ENCODE measurements at places on chromosomes 2 and 18. TPM values are rescaled to one million over a fixed set of nuclear protein-coding genes. Genes with fewer than 3 reads are reported as not detected.
A peak's percentile ranks its signal among the peaks of the same experiment; 100 is the strongest.

DNA sequence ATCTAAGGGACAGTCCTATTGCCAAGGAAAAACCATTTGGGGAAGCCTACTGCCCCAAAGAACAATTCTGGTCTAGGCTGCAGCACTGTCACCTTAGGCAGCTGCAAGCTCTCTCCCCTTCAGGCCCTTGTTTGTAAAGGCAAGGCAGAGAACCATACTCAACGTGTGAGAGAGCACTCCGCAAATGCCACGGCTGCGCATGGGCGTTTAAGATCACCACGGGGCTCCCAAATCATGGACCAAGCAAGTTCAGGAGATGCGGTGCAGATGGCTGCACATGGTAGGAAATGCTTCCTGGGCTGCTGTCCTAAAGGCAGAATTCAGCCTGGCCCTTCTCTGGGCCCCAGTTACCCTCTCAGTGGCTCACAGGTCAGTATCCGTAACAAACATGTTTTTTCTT is 15.5 kb downstream of the ERFE start:
- no peak overlapping the region for H3K4me3 ChIP-seq
- H3K27me3 ChIP-seq, result no peaks in the 10 kb centered on the region
- no peak for DNase-seq
- peaks cover 15% of the 10 kb centered on the region for H3K4me1 ChIP-seq
- peaks cover 51% of the 10 kb centered on the region for H3K36me3 ChIP-seq

GRCh38 chr2:83602753-83603152 is 856.3 kb downstream of the SUCLG1 start:
- no peaks in the 10 kb centered on the region for H3K27me3 ChIP-seq
- no peak for DNase-seq
- H3K36me3 ChIP-seq, result no peaks in the 10 kb centered on the region
- H3K27ac ChIP-seq, result no peak overlapping the region

DNA sequence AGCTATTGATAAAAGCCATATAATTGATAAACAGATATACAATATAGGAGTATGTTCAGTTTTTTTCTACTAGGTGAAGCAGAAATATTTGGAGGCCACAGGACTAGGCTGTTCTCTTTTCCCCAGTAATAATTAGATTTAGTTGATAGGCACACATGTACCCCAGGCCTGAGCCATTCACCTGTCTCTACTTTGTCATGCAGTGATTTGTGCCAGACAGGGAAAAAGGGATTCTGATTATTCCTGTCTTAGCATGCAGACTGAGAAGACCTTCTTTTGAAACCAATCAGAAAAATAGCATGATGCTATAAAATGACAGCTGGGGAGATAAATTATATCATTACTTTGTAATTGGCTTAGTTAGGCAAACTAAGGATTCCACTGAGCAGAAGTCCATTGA is 94.3 kb downstream of the DOCK10 start:
- H3K36me3 ChIP-seq, result no peaks in the 10 kb centered on the region
- peaks cover 11% of the 10 kb centered on the region for H3K4me1 ChIP-seq
- no peak overlapping the region for H3K4me3 ChIP-seq

DNA sequence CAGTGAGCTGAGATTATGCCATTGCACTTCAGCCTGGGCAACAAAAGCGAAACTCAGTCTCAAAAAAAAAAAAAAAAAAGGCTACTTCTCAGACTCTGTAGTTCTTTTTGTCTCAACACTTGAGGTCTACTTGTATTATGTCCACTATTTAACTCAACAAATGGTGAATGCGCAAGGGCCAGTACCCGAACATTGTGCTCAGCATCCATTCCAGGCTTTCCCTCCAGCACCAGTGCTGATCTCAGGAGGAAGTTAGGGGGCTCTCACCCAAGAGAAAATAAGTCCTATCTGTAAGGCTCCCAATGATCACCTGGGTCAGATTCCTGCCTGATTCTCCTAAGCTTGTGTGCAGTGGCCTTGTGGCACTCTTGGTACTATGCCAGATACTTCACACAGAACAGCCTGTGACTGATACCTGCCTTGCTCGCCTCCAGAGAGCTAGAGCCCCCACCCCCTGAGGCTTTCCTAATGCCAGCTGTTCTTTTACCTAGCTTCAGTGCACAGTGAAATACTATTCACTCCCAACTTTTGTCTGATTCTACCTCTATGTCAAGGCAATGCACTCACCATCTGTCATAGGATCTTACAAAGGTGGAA is 74.9 kb downstream of the INO80D start:
- no peak for DNase-seq
- H3K27me3 ChIP-seq, result no peaks in the 10 kb centered on the region
- no peak overlapping the region for H3K27ac ChIP-seq
- no peaks in the 10 kb centered on the region for H3K4me1 ChIP-seq

GRCh38 chr2:188785490-188785889 is 188.7 kb upstream of the COL3A1 start:
- no peak overlapping the region for H3K27ac ChIP-seq
- H3K36me3 ChIP-seq, result no peaks in the 10 kb centered on the region
- H3K4me1 ChIP-seq, result peaks cover 8% of the 10 kb centered on the region
- no peaks in the 10 kb centered on the region for H3K27me3 ChIP-seq
- DNase-seq, result no peak

- H3K27ac ChIP-seq, result no peak overlapping the region
- no peaks in the 10 kb centered on the region for H3K27me3 ChIP-seq
- H3K36me3 ChIP-seq, result peaks cover 14% of the 10 kb centered on the region
- no peak overlapping the region for H3K4me3 ChIP-seq
- peaks cover under 1% of the 10 kb centered on the region for H3K4me1 ChIP-seq
- DNase-seq, result no peak
Observed at GRCh38 chr2:160109243-160109642, 46.8 kb upstream of the PLA2R1 start.

- no peaks in the 10 kb centered on the region for H3K36me3 ChIP-seq
- no peak overlapping the region for H3K27ac ChIP-seq
- H3K27me3 ChIP-seq, result peaks cover 91% of the 10 kb centered on the region
- DNase-seq, result no peak
Observed at GRCh38 chr2:16632598-16632997, 33.0 kb downstream of the CYRIA start.

- H3K4me1 ChIP-seq, result no peaks in the 10 kb centered on the region
- H3K4me3 ChIP-seq, result no peak overlapping the region
- H3K27ac ChIP-seq, result no peak overlapping the region
- H3K27me3 ChIP-seq, result no peaks in the 10 kb centered on the region
- H3K36me3 ChIP-seq, result no peaks in the 10 kb centered on the region
Observed at GRCh38 chr2:173763641-173764040, 201.5 kb downstream of the SP3 start.

GRCh38 chr2:129129087-129129486 is 810.4 kb upstream of the HS6ST1 start:
- no peaks in the 10 kb centered on the region for H3K4me1 ChIP-seq
- no peak overlapping the region for H3K27ac ChIP-seq
- H3K4me3 ChIP-seq, result no peak overlapping the region
- no peaks in the 10 kb centered on the region for H3K36me3 ChIP-seq

- DNase-seq, result no peak
- H3K4me3 ChIP-seq, result no peak overlapping the region
- H3K4me1 ChIP-seq, result no peaks in the 10 kb centered on the region
- peaks cover 62% of the 10 kb centered on the region for H3K27me3 ChIP-seq
Observed at GRCh38 chr2:204000446-204000845, 63.9 kb downstream of the ICOS start.

DNA sequence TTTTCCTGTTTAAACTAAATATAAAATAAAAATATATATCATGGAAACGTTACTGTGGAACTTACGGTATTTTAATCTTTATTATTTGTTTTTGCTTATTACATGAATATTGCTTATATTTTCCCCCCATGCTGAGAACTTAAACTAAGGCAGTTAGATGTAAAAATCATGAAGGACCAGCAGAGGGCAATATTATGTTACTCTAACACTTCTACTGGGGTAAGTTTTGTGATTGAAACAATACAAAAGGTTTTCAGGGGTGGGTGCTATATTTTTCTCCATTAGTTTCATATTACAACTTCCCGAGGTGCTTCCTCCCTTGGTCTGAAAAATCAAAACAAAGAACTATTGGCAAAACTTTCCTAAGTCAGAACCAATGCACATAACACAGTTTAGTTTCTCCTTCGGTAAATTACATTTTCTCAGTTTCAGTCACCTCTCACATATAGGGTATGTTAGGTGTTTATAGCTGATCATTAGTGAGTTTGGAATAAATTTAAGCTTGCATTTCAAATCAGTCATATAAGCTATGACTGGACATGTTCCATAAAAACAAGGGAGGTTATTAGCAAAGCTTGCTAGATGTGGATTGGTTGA is 54.8 kb downstream of the ZNF407 start:
- no peaks in the 10 kb centered on the region for H3K27me3 ChIP-seq
- no peak overlapping the region for H3K27ac ChIP-seq
- peak; percentile 10 for DNase-seq

GRCh38 chr2:73827018-73827417 is 1.7 kb upstream of the STAMBP start:
- DNase-seq, result no peak
- no peak overlapping the region for H3K4me3 ChIP-seq
- H3K36me3 ChIP-seq, result peaks cover 17% of the 10 kb centered on the region
- H3K4me1 ChIP-seq, result peaks cover 24% of the 10 kb centered on the region
- H3K27me3 ChIP-seq, result no peaks in the 10 kb centered on the region

- no peaks in the 10 kb centered on the region for H3K36me3 ChIP-seq
- H3K27ac ChIP-seq, result no peak overlapping the region
- H3K27me3 ChIP-seq, result no peaks in the 10 kb centered on the region
- H3K4me1 ChIP-seq, result peaks cover 23% of the 10 kb centered on the region
- no peak overlapping the region for H3K4me3 ChIP-seq
- DNase-seq, result no peak
Observed at GRCh38 chr2:100692381-100692780, 127.6 kb upstream of the NPAS2 start.

DNA sequence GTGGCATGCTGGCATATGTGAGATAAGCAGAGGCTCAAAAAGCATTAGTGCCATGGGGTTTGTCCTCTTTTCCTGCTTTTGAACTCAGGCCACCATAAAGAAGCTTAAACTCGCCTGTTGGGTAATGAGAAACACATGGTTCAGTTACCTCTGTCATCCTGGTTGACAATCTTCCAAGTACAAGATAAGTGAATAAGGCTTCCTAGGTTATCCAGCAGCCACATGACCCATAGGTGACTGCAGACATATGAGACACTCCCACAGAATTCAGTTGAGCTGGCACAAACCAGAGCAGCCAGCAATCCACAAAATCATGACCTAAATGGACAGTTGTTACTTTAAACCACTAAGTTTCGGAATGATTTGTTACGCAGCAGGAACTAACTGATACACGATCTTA is 97.3 kb downstream of the TACR1 start:
- no peak overlapping the region for H3K4me3 ChIP-seq
- H3K4me1 ChIP-seq, result peaks cover 12% of the 10 kb centered on the region
- DNase-seq, result no peak
- H3K27me3 ChIP-seq, result peaks cover 23% of the 10 kb centered on the region
- no peak overlapping the region for H3K27ac ChIP-seq
- no peaks in the 10 kb centered on the region for H3K36me3 ChIP-seq

- DNase-seq, result no peak
- H3K4me3 ChIP-seq, result no peak overlapping the region
- H3K27ac ChIP-seq, result no peak overlapping the region
- peaks cover 26% of the 10 kb centered on the region for H3K4me1 ChIP-seq
- H3K27me3 ChIP-seq, result peaks cover 72% of the 10 kb centered on the region
Observed at GRCh38 chr2:26727641-26728561, 35.4 kb downstream of the KCNK3 start.

DNA sequence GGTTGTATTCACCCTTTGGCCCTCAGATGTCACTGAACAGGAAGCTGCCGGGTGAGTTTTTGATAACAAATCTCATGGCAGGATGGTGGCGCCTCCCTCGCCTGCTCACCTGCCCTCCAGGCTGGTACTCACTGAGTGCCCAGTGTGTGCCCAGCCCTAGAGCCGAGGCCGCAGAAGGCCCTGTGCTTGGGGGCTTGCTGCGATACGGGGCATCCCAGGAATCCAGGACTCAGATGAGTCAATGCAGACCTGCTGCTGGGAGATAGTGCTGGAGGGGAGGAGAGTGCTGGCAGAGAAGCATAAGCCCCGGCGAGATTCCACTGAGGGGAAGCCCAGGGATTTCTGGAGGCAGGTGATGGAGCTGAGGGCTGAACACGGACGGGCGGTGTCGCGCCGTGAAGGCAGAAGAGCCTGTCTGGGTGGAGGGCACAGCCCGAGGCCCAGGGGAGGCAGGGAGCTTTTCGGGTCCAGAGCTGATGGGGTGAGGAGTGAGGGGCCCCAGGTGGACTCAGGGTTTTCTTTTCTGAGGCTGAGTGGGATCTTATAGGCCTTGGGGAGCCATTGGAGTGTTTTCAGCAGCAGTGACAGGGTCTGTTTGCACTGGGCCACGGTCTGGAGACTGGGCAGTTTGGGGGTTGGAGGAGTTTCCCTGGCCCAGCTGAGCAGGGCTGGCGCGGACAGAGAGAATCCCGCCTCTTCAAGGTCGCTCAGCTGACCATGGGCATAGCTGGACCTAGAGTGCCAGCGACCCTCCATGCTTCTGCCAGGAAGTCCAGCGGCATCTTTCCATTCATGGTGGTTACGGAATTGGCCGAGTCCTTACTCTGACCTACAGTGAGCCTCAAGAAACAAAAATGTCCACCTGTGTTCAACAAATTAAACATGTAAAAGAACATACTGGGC is 35.5 kb downstream of the LDLRAD4 start:
- H3K27me3 ChIP-seq, result peaks cover 85% of the 10 kb centered on the region
- H3K27ac ChIP-seq, result no peak overlapping the region
- DNase-seq, result no peak
- H3K36me3 ChIP-seq, result no peaks in the 10 kb centered on the region

DNA sequence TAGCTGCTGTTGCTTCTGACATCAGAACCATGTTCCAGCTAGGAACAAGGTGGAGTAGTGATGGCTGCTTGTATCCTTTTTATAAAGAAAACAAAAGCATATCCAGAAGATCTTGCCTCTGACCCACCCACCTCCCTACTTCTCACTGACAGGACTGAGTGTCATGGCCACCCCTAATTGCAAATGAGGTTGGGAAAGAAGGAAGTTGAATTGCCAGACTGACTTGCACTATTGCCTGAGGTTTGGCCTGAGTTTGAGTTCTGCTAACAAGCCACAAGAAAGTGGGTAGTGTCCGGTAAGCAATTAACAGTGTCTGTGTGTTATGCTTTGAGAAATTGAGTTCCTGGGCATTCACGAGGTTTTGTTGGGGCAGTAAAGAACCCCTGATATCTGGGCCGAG is 22.8 kb downstream of the SGPP2 start:
- no peaks in the 10 kb centered on the region for H3K27me3 ChIP-seq
- DNase-seq, result no peak
- no peak overlapping the region for H3K27ac ChIP-seq
- no peak overlapping the region for H3K4me3 ChIP-seq

- no peaks in the 10 kb centered on the region for H3K36me3 ChIP-seq
- H3K27me3 ChIP-seq, result peaks cover 99% of the 10 kb centered on the region
- H3K27ac ChIP-seq, result no peak overlapping the region
- DNase-seq, result no peak
- no peak overlapping the region for H3K4me3 ChIP-seq
Observed at GRCh38 chr2:68857202-68857845, 13.9 kb downstream of the BMP10 start.

GRCh38 chr2:67840460-67841068 is 222.2 kb downstream of the C1D start:
- H3K36me3 ChIP-seq, result peaks cover 5% of the 10 kb centered on the region
- H3K27ac ChIP-seq, result no peak overlapping the region
- no peaks in the 10 kb centered on the region for H3K27me3 ChIP-seq

The SERPINB4 gene
- not detected for total RNA-seq

The TACR1 gene
- total RNA-seq, result not detected

The OTOS gene
- not detected for total RNA-seq

The HAAO gene
- total RNA-seq, result 1.5 TPM

The CAPG gene
- 230 TPM for total RNA-seq

The IL36RN gene
- 0.12 TPM for total RNA-seq

The POTEC gene
- total RNA-seq, result not detected

The CKAP2L gene
- 42.5 TPM for total RNA-seq

The UGT1A1 gene
- 26.7 TPM for total RNA-seq

The SKOR2 gene
- not detected for total RNA-seq

The KCNG2 gene
- total RNA-seq, result not detected

The SELENOI gene
- total RNA-seq, result 75.4 TPM

The ANTXR1 gene
- 0.86 TPM for total RNA-seq

All from Calu3 (cell line).